ENCODE measurements at places on chromosomes 3 and 15.

- no peak for DNase-seq
Measured at GRCh38 chr15:78035861-78036476, 41.5 kb downstream of the TBC1D2B start.

- no peak for DNase-seq
Measured at GRCh38 chr3:31661286-31661685, 128.6 kb downstream of the STT3B start.

DNA sequence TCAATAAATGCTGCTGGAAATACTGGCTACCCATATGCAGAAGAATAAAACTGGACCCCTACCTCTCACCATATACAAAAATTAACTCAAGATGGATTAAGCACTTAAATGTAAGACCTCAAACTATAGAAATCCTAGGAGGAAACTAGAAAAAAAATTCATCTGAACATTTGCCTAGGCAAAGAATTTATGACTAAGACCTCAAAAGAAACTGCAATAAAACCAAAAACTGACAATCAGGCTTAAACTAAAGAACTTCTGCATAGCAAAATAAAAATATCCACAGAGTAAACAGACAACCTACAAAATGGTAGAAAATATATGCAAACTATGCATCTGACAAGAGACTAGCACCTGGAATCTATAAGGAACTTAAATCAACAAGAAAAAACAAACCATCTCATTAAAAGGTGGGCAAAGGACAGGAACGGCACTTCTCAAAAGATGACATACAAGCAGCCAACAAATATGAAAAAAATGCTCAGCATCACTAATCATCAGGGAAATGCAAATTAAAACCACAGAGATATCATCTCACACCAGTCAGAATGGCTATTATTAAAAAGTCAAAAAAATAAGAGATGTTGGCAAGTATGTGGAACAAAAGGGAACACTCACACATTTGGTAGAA is 47.0 kb downstream of the MYO9A start:
- no peak for DNase-seq

DNA sequence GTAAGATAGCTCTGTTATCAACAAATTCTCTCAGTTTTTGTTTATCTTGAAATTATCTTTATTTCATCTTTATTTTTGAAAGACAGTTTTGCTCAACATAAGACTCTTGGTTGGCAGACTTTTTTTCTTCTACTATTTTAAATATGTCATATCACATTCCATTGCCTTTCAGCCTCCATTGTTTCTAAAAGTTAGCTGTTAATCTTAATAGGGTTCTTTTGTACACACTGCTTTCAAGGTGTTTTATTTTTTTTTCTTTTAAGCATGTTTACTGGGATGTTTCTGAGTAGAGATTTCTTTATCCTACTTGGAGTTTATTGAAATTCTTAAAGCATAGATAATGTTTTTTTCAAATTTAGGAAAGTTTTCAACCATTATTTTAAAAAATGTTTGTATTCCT is 294.6 kb downstream of the STXBP5L start:
- no peak for DNase-seq

GRCh38 chr3:43863966-43864933 is 173.5 kb downstream of the ABHD5 start:
- no peak for DNase-seq

- no peak for DNase-seq
Measured at GRCh38 chr15:61974759-61975158, 85.5 kb downstream of the VPS13C start.

DNA sequence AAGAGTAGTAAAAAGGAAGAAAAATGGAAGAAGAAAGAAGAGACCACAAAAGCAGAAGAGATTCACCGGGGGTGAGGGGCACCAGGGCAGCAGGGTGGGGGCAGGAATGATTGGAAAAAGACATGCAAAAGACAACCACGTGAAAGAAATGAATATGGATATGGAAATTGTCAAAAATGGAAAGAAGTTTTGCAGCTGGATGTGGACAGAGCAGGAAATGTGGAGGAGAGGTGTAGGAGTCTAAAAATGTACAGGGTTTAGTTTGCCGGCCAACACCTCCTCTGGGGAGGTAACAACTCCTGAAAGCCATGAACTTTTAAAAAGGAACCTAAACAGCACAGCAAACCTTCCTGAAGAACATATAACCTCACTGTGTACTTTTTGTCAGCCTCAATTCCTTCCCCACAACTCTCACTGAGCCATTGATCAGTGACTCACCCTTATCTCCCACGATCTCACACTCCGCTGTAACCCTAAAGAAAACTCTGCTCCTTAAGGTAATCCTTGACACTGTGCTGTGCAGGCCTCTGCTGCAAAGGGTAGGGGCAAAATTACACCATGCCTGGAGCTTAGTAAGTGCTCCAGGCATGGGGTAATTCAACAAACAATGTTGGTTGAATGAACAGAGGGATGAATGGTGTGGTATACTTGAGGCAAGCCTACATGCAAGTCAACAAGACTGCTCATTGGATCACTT is 100.2 kb upstream of the BOC start:
- no peak for DNase-seq

- no peak for DNase-seq
Measured at GRCh38 chr3:73576999-73577461, 47.7 kb downstream of the PDZRN3 start.

DNA sequence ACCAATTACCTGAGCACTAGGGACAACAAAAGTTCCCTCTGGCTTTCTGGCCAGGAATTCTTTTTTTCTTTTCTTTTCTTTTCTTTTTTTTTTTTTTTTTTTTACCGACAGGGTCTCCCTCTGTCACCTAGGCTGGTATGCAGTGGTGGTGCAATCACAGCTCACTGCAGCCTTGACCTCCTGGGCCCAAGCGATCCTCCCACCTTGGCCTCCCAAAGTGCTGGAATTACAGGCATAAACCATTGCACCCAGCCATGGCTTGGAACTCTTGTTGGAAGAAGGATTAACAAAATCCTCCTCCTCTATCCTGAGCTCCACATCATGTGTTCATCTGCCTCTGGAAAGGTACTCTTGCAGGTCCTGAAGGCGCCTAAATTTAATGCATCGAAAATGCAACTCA is 2.9 kb upstream of the LTF start:
- DNase-seq, result no peak

DNA sequence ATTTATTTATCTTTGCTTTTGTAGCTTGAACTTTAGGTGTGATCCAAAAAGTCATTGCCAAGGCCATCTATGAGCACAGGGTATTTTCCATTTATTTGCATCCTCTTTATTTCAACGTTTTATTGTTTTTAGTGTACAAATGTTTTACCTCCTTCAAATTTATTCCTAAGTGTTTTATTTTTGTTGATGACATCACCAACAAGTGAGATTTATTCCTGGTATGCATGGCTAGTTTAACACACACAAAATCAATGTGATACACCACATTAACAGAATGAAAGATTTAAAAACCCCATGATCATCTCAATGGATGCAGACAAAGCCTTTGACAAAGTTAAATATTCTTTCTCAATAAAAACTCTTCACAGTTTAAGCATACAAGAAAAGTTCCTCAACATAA is 66.3 kb upstream of the CHRM5 start:
- no peak for DNase-seq

- no peak for DNase-seq
Measured at GRCh38 chr15:74954515-74954914, 2.1 kb downstream of the RPP25 start.

DNA sequence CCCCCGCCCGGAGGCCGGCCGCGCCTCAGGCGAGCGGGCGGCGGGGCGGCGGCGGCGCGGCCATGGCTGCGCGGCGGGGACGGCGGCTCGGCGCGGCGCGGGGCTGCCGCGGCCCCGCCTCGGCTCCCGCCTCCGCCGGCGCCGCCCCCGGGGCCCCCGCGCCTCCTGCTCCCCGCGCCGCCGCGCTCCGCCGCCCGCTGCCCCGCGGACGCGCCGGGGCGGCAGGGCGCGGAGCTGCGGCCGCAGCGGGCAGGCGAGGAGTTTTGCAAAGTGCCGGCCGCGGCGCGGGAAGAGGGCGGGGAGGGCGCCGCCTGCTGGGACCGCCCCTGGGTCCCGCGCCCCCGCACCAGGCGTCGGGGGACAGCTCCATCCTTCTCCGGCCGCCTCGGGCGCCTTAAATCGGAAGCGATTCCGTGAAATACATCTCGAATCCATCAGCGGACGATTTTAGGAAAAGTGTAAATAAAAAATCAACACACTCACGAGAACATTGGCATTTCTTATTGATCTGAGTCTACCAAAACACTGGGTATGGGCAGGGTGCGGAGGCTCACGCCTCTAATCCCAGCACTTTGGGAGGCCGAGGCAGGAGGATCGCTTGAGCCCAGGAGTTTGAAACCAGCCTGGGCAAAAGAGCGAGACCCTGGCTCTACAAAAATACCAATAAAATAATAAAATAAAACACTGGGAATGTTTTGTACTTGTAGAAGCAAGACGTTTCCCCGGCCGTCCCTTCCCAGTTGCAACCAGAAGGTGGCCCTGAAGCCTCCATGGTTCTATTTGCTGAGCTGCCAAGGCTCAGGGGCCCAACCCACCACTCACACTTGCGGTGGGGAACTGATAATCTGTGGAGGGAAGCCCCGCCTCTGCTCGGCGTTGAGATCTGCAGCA is 136.9 kb downstream of the NUP210 start:
- peak; percentile 16 for DNase-seq

- DNase-seq, result no peak
Measured at GRCh38 chr15:41263891-41264351, 32.9 kb downstream of the CHP1 start.

DNA sequence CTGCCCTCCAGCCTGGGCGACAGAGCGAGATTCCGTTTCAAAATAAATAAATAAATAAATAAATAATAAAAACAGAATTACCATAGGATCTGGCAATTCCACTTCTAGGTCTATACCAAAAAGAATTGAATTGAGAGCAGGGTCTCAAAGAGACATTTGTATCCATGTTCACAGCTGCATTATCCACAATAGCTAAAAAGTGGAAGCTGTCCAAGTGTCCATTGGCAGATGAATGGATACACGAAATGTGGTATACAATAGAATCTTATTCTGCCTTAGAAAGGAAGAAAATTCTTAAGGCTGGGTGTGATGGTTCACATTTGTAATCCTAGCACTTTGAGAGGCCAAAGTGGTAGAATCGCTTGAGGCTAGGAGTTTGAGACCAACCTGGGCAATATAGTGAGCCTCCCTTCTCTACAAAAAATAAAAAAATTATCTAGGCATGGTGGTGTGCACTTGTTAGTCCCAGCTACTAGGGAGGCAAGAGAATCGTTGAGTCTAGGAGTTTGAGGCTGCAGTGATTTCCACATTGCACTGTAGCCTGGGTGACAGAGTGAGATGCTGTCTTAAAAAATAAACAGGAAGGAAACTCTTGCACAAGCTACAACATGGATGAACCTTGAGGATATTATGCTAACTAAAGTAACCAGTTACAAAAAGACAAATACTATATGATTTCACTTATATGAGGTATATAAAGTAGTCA is 24.2 kb downstream of the PFKFB4 start:
- DNase-seq, result no peak

- no peak for DNase-seq
Measured at GRCh38 chr3:81005992-81006391, 755.5 kb downstream of the GBE1 start.

DNA sequence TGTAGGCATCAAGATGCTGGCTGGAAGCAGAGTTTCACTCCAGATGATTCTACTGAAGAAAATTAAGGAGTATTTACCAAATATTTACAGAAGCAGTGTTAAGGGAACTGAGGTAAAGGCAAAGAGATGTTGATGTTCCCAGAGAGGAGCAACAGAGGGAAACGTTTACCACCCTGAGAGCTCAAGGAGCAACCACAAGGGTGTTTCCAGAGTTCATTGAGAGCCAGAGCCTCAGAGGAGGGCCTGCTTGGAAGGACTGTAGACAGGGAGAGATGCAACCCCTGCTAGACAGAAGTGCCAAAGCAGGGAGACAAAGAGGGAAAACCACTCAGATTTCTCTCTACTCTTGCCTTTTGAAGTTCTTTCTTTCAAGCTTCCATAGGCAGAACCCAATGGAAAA is 474.5 kb downstream of the RBMS3 start:
- no peak for DNase-seq

- DNase-seq, result no peak
Measured at GRCh38 chr3:171018156-171018935, 8.2 kb downstream of the SLC2A2 start.

DNA sequence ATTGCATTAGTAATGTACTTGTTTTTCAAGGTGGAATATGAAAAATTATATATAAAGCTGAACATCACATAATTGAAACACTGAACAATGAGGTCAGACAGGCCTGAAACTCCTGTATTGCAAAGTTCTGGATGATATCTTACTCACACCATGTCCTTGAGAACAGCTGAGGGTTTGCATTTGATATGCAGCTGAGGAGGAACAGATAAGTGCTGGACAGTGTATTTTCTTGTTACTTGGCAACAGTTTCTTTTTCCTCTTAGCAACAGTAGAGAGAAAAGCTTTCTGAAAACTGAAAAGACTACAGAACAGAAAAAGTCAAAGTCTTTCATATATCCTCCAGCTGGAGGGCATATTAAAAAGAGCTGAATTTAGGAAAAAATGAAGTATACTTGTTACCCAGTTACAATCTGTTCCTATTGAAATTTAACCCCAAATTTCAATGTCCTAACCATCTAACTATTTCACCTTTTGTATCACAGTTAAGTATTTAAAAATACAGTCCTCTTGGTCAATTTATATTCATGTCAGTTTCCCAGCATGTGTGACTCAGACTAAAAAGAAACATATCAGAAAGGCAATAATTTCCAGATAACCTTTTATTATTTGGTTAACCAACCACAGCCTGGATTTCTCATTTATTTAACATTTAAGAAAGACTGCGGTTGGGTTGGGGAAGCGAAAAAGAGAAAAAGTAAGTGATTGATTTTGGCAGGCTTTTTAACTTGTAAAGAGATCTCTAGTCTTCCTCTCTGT is 733.0 kb upstream of the DPPA4 start:
- DNase-seq, result no peak

- no peak for DNase-seq
Measured at GRCh38 chr3:123803521-123803920, 80.6 kb downstream of the MYLK start.

GRCh38 chr15:80317389-80318182 is 65.6 kb upstream of the CTXND1 start:
- no peak for DNase-seq

DNA sequence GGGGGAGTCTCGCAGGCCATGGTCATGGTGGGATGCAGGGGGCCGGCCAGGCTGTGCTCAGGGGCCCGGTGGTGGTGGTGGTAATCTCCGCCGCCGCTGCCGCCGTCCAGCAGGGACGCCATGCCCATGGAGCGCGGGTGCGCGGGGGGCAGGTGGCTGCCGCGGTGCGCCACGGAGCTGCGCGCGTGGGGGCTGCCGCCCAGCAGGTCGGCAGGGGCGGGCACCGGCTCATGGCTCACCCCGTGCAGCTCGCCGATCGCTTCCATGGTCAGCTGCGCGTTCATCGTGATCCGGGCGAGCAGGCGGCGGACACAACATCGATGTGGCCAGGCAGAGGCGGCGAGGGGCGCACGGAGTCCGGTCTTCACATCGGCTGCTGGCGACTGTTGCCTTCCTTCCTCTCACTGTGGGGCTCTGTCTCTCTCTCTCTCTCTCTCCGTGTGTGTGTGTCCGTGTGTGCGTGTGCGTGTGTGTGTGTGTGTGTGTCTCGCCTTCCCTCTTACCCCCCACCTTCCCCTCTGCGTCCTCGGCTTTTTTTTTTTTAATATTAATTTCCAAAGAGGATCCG is 451 bp downstream of the ONECUT1 start:
- no peak for DNase-seq

Data from naive thymus-derived CD8-positive, alpha-beta T cell (primary cell).